Stimulated activated CD4-positive, alpha-beta T cell treated with anti-CD3 and anti-CD28 coated beads, Interleukin-4, amount 100 ng/mL, for 4 hours (primary cell): ENCODE measurements at places on chromosomes 13 and 19.

GRCh38 chr19:6668691-6669090 lies 1.3 kb downstream of the TNFSF14 start:
- peak; percentile 45 for DNase-seq

GRCh38 chr19:6095760-6096159 lies 14.5 kb downstream of the RFX2 start:
- DNase-seq, result no peak

- DNase-seq, result no peak
Measured at GRCh38 chr19:30065680-30066606, 123.9 kb downstream of the URI1 start.

DNA sequence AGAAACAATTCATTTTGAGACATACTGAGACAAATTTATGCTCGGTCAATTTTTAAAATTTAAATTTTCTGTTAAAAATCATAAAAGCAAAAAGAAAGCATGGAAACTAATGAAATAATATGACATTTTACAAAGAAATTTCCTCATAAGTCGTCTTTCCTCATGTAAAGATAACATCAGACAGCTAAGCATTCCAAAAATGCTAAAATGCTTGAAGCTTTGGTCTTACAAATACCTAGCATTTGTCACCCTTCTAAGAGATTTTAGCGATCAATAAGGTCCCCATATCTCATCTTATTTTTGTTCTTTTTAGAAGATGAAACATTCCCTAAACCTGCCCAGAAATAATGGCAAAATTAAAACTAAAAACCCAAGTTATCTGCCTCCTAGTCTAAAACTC lies 68.5 kb upstream of the FREM2 start:
- no peak for DNase-seq

- DNase-seq, result no peak
Measured at GRCh38 chr13:37456506-37456905, 142.1 kb downstream of the POSTN start.

DNA sequence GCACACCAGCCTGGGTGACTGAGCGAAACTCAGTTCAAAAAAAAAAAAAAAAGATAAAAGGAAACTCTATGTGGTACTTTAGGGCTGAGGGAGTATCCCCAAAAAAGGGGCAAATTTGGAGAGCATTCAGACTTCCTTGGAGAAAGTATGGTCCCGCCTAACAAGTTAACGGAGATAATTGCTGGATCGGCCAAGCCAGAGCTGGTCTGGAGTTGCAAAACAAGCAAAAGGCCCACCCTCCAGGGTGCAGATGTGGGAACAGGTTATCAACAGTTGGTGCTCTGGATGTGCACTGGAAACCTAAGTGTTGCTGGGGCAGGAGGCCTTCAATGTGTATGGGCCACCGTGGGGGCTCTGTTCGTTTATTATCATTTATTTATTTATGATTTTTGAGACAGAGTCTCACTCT lies 2.8 kb downstream of the IQCN start:
- DNase-seq, result no peak

GRCh38 chr13:21080593-21080891 lies 19.2 kb upstream of the LATS2 start:
- DNase-seq, result no peak

- no peak for DNase-seq
Measured at GRCh38 chr13:114064450-114065140, 67.8 kb downstream of the RASA3 start.

DNA sequence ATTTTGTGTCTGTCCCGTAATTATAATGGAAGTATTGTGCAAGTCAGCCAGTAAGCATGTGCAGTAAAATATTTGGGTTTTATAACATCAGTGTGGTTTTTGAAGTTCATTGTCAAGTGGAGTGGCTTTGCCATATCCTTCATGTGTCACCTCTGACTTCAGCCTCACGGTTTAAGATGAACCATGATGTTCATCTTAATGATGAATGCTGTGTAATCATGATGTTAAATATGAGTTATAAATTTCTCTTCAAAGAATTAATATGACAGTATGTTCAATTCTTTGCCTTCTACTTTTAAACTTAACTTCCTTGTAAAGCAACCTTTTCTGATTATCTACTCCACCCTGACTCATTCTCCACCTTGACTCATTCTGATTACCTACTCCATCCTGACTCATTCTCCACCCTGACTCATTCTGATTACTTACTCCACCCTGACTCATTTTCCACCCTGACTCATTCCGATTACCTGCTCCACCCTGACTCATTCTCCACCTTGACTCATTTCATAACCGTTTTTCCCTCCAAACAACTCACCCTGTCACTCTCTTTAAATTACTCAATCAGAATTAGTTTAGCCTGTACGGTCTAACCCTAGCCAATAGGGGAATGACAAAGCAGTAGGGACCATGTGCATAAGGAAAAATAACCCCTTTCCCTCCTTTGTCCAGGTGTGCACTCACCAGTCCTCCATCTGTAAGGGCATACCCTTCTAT lies 50.3 kb upstream of the ANKRD10 start:
- DNase-seq, result no peak
